ENCODE measurements at places on chromosomes 7 and 10. TPM values are rescaled to one million over a fixed set of nuclear protein-coding genes. Genes with fewer than 3 reads are reported as not detected.

The TEX47 gene
- not detected for total RNA-seq

The GET4 gene
- 44.2 TPM for total RNA-seq

The GIMAP7 gene
- total RNA-seq = 72.0 TPM

The PAX4 gene
- total RNA-seq = not detected

The COL17A1 gene
- 2.2 TPM for total RNA-seq

The MMP21 gene
- 0.07 TPM for total RNA-seq

The CFTR gene
- total RNA-seq = not detected

The ZFAND4 gene
- 5.0 TPM for total RNA-seq

The POMZP3 gene
- 2.3 TPM for total RNA-seq

The GPR37 gene
- 8.1 TPM for total RNA-seq

The ANXA8L1 gene
- 0.04 TPM for total RNA-seq

The ASB10 gene
- not detected for total RNA-seq

The TUBGCP2 gene
- 60.9 TPM for total RNA-seq

The HGF gene
- total RNA-seq = 5.1 TPM

The SFTPA1 gene
- total RNA-seq = not detected

The LRIT2 gene
- not detected for total RNA-seq

The AKR1D1 gene
- not detected for total RNA-seq

The COL28A1 gene
- total RNA-seq = not detected

The P4HA1 gene
- total RNA-seq = 94.1 TPM

The NEUROG3 gene
- not detected for total RNA-seq

The CYP3A4 gene
- total RNA-seq = not detected

The EIF5AL1 gene
- 0.40 TPM for total RNA-seq

The ZNF503 gene
- 1.3 TPM for total RNA-seq

The GJD4 gene
- total RNA-seq = not detected

The FKBP6 gene
- not detected for total RNA-seq

The APBB1IP gene
- total RNA-seq = not detected

The LRRTM3 gene
- total RNA-seq = not detected

The CDC14C gene
- total RNA-seq = not detected

The ZNF777 gene
- 3.6 TPM for total RNA-seq

The MCM7 gene
- total RNA-seq = 114 TPM

The ABCB4 gene
- not detected for total RNA-seq

The ZNF438 gene
- total RNA-seq = 6.5 TPM

The CCDC3 gene
- 0.66 TPM for total RNA-seq

The HIP1 gene
- total RNA-seq = 32.2 TPM

The FZD1 gene
- total RNA-seq = 4.7 TPM

The SH2D4B gene
- total RNA-seq = under 0.01 TPM

The CRPPA gene
- total RNA-seq = 0.86 TPM

The TMEM273 gene
- total RNA-seq = 1.3 TPM

The KIF11 gene
- total RNA-seq = 21.3 TPM

The FAM185A gene
- total RNA-seq = 10.9 TPM

The SDHAF3 gene
- total RNA-seq = 7.5 TPM

The MUC12 gene
- not detected for total RNA-seq

The SSBP1 gene
- 204 TPM for total RNA-seq

The PPP1R9A gene
- total RNA-seq = 9.3 TPM

The GFRA1 gene
- total RNA-seq = 2.1 TPM

The RPP30 gene
- 53.6 TPM for total RNA-seq

The OR2A1 gene
- not detected for total RNA-seq

The PRTFDC1 gene
- 22.5 TPM for total RNA-seq

The CLCN1 gene
- not detected for total RNA-seq

The FAM25G gene
- not detected for total RNA-seq

The FAM237B gene
- not detected for total RNA-seq

The SMKR1 gene
- 0.63 TPM for total RNA-seq

Data from pulmonary artery endothelial cell (primary cell).